ENCODE measurements at places on chromosomes 2 and 18. TPM values are rescaled to one million over a fixed set of nuclear protein-coding genes. Genes with fewer than 3 reads are reported as not detected.

FEV gene
- total RNA-seq = not detected

ACTR3 gene
- total RNA-seq = 649 TPM

NDUFS1 gene
- total RNA-seq = 68.9 TPM

LOXHD1 gene
- total RNA-seq = not detected

PLEK gene
- 0.86 TPM for total RNA-seq

DPP4 gene
- 138 TPM for total RNA-seq

PLB1 gene
- total RNA-seq = 2.0 TPM

RFTN2 gene
- total RNA-seq = not detected

ARHGAP15 gene
- total RNA-seq = 191 TPM

FZD7 gene
- 0.23 TPM for total RNA-seq

EMILIN1 gene
- 1.1 TPM for total RNA-seq

CRYGD gene
- total RNA-seq = not detected

TFCP2L1 gene
- total RNA-seq = 0.02 TPM

RTKN gene
- total RNA-seq = 0.36 TPM

MRPS5 gene
- total RNA-seq = 71.5 TPM

ITM2C gene
- total RNA-seq = 15.8 TPM

FAHD2A gene
- 27.0 TPM for total RNA-seq
